H4 (cell line): ENCODE measurements at places on chromosomes 1 and 21.

DNA sequence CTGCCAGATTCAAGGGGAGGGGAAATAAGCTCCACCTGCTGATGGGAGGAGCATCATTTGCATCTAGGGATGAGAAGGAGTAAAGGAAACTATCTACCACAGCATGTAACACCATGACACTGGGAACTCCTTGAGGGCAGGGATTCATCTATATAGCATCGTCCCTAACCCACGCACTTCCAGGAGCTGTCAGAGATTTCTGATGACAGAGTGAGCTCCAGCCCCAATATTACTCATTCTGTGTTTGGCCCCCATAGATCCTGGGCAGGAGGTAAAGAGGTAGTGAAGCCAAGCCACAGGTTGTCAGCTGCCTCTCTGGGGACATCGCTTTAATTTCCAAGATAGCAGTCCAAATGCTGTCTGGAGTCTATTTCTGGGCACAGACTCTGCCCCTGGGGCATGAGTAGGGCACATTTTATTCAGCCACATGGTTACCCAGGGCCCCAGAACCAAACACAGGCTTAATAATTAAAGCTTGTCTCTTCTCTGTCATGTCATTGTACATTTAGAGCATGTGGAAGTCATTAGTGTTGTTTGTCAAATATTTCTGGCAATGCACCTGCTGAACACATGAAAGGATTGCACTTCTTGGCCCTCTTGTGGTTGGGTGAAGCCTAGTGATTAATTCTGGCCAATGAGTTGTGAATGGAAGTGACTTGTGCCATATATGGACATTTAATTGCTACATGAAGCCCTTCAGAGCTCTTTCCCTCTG is 105.9 kb upstream of the POU3F1 start:
- no peak for DNase-seq

DNA sequence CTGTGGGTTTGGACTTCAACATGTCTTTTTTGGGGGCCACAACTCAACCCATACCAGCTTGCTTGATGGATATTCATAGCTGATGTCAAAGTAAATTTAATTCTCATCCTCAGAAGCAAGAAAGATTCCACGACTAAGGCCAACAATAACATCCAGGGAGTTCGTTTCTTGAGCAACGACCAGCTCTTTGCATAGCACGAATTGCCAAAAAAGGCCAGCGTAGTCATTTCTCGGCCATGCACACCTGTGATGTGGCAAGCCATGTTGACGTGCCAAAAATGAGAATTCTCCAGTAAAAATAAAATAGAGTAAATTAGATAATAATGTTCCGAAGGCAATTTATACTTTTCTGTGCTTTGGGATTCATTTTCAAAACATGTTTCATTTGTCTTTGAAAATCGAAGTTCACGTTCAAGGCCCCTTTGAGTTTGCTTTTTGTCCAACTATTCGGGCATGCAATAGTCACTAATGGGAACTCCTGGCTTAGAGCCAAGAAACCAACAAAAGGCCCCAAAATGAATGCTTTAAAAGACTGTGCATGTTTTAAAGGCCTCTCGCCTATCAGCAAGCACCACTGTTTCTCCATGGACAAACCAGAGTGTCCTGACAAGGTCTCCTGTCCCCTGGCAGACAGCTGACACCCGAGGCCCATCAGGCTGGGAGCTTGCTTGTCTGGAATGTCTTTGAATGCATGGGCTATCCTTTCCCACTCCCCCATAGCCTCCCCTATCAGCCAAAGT is 14.4 kb upstream of the IGSF5 start:
- DNase-seq: no peak

DNA sequence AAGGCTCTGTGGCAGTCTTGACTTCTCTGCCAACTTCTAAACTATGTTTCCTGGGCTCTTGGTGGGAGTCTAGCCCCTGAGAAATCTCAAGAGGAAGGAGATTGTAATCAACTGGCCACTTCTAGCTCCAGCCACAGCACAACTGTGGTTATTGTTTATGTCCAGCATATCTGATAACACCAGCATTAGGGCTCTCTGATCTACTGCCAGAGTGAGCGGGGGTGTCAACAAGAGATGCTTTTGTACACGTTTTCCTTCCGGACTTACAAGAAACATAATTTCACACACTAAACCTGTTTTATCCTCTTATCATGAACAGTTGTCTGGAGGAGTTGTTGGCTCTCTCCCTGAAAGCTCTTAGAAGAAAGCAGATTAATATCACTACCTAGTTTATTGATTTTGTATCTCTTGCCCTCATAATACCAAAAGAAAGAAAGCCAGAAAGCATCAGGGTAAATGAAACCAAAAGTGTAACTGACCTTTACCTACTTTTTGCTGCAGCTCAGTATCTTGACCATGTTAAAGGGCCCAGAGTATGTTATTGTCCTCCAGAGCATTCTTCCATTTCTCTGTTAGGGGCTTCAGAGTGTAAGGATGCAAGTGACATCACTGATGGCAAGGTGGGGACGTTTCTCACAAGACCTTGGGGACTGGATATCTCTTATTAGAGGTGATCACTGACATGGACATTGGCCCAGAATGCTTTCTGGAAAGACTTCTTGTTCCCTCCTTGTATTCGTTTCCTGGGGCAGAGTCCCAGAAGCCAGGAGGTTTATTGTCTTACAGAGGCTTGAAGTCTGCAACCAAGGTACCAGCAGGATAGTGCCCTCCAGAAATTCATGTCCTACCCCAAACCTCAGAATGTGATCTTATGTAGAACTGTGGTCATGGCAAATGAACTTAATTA is 9.6 kb upstream of the SH2D1B start:
- peak; percentile 26 for DNase-seq

DNA sequence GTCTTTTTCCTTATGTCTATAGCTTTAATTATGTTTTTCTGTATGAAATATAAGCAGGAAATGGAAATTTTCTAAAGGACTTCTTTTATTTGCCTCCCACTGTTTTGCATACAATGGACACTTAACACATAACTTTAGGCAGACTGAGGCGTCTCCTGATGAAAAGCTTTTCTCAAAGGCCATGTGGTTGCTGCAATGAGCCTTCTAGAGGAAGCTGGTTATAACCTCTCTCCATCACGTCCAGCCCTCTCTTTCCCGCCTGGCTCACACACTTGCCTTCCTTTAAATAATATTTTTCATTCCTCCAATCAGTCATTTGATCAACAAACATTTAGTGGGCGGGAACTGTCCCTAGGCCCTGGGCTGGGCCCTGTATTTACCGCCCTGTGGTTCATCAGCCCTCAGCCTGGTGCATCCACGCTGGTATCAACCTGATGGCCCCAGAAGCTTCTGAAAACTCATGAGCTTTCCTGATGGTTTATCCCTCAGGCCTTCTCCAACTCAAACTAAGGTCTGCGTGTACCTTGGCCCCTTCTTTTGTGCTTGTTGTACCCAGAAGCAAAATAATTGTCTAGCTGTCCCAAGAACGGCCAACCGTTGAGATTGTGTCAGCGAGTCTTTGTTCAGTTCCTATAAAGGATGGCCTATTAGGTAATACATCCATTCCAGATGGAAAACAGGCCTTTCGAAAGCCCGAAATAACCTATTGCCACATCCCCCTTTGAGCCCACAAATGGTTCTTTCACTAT is 75.3 kb upstream of the LYST start:
- DNase-seq: no peak

- no peak for DNase-seq
Measured at GRCh38 chr1:151312826-151313225, 14.4 kb downstream of the PI4KB start.

DNA sequence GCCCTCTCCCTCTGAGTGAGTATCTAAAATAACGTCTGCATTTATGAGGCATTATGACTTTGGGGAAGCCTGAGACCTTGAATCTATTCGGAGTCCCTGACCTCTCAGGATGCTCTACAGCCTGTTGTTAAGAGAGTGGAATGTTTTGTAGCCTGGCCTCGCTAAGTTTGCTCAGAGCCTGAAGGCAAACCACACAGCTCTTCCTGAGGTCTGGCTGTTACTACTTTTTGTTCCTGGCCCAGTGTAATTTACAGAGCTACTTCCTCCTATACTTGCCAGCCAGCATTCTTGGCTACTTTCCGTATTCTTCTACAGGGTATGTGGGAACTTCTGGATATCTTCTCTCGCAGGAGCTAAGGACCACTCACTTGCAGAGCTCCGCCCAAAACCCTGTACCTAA is 3.6 kb upstream of the ZMYM4 start:
- DNase-seq: peak; percentile 61

- DNase-seq: peak; percentile 54
Measured at GRCh38 chr1:39158327-39159086, 46.0 kb upstream of the MACF1 start.

DNA sequence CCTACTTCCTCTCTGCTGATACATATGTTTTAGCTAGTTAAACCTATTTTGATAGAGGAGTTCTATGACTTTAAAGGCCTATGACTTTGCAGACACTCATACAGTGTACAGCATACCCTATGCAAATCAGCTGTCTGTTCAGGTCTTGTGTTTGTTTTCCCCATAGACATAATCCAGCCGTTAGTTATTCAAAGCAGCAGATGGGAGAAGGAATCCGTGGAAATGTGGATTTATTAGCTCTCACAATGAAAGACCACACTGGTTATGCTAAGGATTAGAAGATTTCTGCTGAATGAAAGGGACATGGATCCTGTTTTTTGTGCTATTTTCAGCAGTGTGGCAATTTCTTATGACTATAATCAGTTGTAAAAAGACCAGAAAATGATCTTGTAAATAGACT is 59.8 kb downstream of the MAST2 start:
- DNase-seq: no peak

- DNase-seq: no peak
Measured at GRCh38 chr1:20507248-20507563, 745 bp downstream of the MUL1 start.

GRCh38 chr1:198656500-198656932 is 17.7 kb downstream of the PTPRC start:
- peak; percentile 87 for DNase-seq

DNA sequence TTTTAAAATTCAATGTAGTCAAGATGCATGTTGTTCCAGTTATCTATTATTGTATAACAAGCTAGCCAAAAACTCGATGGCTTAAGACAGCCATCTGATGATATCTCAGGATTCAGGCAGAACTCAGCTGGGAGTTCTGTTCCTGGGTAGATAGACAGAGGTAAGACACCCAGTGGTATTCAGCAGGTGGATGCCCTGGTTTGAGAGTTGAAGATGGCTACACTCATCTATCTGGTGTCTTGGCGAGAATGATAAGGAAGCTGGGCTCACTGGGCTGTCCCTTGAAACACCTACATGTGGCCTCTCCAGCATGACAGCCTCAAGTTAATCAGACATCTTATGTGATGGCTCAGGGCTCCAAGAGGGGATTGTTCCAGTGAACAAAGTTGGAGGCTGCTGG is 3.3 kb upstream of the KCNK1 start:
- no peak for DNase-seq

GRCh38 chr1:185517808-185518419 is 200.9 kb upstream of the IVNS1ABP start:
- no peak for DNase-seq

DNA sequence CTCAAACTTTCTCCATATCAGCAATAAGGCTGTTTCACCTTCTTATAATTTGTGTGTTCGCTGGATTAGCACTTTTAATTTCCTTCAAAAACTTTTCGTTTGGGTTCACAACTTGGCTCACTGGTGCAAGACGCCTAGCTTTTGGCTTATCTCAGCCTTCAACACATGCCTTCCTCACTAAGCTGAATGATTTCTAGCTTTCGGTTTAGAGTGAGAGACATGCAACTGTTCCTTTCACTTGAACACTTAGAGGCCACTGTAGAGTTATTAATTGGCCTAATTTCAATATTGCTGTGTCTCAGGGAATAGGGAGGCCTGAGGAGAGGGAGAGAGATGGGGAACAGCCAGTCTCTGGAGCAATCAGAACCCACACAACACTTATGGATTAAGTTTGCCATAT is 41.2 kb upstream of the IFNLR1 start:
- DNase-seq: no peak

- no peak for DNase-seq
Measured at GRCh38 chr1:164982545-164982944, 374.0 kb downstream of the LMX1A start.

- no peak for DNase-seq
Measured at GRCh38 chr1:243550276-243550675, 294.4 kb downstream of the SDCCAG8 start.

DNA sequence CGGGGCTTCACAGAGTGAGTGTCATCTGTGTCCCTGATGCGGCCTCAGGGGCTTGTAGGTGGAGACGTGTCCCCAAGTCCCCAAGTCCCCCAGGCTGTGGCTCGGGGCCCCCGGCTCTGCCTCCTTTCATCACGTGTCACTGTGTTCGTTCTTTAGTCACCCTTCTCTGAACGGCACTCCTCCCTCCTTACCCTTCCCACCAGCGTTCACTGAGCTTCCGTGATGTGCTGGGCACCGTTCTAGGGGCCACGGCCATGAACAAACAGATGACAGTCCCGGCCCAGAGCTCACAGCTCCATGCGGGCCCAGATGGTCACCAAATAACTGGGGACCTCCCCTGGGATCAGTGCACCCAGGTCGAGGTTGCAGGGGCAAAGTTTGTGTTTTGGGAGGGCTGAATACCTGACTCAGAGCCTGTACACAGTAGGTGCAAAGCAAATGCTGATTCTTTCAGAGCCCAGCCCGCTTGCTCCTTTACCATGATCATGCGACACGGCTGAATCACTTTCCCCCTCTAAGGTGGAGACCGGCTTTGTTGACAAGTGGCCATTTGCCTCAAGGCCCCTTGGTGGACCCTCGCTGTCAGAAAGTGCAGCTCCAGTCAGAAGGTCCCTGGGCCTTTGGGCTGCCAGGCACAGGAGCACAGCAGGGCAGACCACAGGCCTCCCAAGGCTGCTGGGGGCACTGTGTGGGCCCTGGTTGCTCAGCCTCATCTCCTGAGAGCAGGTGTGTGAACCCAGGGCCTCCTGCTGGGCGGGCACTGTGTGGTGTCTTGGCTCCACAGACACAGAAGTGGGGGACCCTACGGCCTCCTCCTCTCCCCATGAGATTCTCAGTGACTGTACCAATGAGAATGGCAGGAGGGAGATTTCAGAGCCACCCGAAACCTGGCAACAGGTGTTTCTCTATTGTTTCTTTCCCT is 592.5 kb downstream of the PTPRU start:
- DNase-seq: no peak

DNA sequence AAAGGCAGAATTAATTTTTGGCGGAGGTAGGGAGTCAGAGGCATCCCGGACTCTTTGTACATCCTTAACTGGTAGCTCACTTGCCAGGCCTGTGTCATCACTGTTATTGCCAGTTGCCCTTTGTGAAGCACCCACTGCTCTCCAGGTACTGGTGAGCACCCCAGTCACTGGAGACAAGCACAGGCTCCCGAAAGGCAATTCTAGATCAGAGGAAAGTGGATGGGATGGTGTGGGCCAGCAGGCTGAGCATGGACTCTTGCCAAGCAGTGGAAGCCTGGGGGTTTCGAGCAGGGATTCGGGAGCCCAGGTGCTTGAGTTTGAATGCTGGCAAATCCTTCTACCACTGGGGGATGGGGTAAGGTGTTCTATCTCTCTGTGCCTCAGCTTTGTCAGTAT is 551.1 kb downstream of the MATN1 start:
- DNase-seq: no peak

GRCh38 chr1:210434223-210434622 is 105.5 kb downstream of the HHAT start:
- no peak for DNase-seq

- no peak for DNase-seq
Measured at GRCh38 chr1:180235077-180235501, 5.0 kb downstream of the LHX4 start.

GRCh38 chr21:44517175-44517899 is 22.7 kb downstream of the KRTAP10-1 start:
- peak; percentile 100 for DNase-seq

GRCh38 chr1:172002725-172003345 is 161.5 kb downstream of the DNM3 start:
- peak; percentile 42 for DNase-seq
